Femur (tissue), 1 donor: ENCODE measurements at places on chromosomes 3 and 15.

DNA sequence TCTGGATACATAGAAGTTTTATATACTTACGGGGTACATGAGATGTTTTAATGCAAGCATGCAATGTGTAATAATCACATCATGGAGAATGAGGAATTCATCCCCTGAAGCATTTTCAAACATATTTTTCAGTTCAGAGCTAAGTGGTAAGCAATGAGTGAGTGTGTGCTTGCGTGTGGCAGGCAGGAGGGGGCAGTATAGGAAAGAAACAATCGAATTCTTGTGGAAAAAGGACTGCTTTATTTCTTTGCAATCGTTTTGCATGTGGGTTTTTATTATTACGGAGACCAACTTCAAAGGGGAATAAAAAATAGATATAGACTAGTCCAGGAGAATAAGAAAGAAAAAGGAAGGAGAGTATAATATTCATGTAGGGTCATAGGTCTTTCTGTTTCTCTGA is 271.6 kb downstream of the CHL1 start:
- DNase-seq = no peak

DNA sequence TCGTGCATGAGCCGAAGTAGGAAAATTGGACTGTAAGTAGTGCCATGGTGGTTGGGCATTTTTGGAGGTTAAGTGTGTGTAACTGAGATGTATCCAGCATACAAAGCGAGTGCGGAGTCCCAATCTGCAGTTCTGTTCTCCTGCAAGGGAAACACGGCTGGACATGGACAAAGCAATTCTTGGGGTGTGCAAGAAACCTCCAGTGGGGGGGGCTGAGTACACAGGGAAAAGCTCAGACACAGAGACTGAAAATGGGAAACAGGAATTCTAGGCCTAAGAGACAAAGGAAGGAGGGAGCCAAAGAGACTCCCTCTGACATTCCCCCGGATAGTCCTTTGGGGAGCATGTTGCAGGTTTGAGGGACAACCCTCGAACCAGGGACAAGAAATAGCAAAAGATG is 83.2 kb upstream of the PLSCR4 start:
- DNase-seq = no peak

GRCh38 chr15:56194035-56194434 is 49.6 kb downstream of the RFX7 start:
- no peak for DNase-seq

GRCh38 chr3:194654443-194654842 is 17.5 kb downstream of the LSG1 start:
- DNase-seq = no peak

GRCh38 chr3:185365291-185366073 is 2.5 kb downstream of the MAP3K13 start:
- no peak for DNase-seq

GRCh38 chr3:73426606-73427005 is 198.1 kb downstream of the PDZRN3 start:
- DNase-seq = no peak

- DNase-seq = no peak
These were observed 128.1 kb upstream of the AZI2 start for GRCh38 chr3:28476764-28477163.

GRCh38 chr3:170809007-170809974 is 60.7 kb downstream of the RPL22L1 start:
- DNase-seq = no peak

DNA sequence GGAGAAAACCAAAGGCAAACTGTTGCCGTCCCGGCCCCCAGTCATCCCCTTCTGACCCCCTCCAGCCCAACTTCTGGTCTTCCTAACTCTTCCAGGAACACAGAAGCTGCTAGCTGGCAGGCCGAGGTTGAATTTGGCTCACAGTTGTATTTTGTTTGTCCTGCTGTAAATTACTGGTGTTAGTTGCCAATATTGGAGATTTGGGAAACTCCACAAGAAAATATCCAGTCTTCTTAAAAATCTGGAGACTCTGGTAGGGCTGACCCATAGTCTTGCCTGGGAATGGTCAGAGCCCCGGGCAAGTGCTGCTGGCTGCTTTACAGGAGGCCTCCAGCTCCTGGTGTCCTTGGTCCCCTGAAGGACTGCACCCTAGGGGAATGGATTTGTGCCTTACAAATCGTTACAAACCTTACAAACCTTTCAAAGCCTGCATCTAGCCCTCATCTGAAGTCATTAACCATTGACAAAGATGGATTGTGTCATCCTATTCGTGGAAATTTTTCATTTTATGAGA is 112.0 kb upstream of the MCTP2 start:
- DNase-seq = peak; percentile 71

GRCh38 chr3:35757991-35758757 is 118.8 kb downstream of the ARPP21 start:
- no peak for DNase-seq
